Left renal pelvis (tissue), 4 donors: ENCODE measurements at places on chromosomes 12 and 14.

DNA sequence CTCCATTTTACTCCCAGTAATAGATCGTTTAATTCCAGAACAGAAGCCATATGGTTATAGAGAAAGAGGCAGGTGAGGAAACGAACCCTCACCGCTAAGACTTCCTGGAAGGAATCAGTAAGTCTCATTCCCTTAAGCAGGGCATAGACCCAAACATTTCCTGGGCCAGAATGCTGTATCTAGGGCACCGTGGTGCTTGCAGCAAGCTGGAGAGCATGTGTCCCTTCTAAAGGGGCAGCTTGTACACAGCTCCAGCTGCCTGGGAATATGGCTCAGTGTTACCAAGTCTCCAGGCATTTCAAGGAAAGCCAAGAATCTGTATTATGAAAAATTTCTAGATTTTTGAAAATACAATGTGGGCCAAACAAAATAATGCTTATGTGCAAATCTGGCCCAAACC lies 73.4 kb downstream of the PPM1H start:
- no peak for DNase-seq

DNA sequence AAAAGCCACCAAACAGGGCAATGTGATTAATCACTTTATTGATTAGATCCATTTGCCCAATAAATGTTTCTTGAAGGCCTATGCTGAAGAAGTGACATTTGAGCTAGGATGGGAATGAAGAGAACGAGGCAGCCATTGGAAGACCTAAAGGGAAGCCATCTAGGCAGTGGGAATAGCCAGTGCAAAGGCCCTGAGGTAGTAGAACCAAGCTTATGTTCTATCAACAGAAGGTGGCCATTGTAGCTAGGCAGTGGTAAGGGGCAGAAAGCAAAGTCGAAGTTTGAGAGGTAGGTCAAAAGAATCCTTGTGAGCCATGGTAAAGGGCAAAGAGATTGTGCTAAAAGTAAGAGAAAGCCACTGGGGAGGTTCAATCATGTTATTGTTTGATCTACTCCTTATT lies 173.1 kb downstream of the ITPR2 start:
- DNase-seq = no peak

- no peak for DNase-seq
These were observed 264.2 kb downstream of the TMEM132C start for GRCh38 chr12:128531170-128531569.

- no peak for DNase-seq
These were observed 96.6 kb downstream of the CCDC60 start for GRCh38 chr12:119431151-119431550.

DNA sequence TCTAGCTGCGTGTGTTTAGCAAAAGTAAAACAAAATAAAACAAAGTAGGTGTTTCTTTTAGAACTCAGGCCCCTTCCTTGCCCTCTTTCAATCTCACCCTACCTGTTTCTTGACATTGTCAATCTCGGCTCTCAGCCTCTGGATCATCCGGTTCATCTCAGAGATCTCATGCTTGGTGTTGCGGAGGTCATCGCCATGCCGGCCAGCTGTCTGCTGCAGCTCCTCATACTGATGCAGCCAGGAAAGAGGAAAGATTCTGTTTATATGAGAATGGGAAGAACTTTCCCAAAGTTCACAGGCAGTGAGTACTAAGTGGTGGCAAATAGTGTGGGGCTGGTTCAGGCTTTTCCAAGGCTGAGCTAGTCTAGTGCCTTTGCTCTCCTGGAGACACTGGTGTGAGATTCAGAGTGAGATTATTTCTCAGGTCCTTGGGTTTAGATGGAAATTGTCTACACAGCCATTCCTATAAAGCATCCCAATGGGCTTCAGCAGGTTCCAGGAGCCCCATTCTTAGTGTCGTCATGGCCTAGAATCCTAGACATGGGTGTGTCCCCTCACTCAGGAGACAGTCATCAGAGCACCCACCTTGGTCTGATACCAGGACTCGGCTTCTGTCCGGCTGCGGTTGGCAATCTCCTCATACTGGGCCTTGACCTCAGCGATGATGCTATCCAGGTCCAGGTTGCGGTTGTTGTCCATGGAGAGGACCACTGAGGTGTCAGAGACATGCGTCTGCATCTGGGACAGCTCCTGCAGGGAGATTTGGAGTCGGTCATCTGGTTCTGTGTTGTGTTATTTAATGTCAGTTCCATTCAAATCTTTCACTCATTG lies 3.0 kb downstream of the KRT5 start:
- no peak for DNase-seq
